CD4-positive, alpha-beta memory T cell (primary cell): ENCODE measurements at places on chromosomes 1 and 21. TPM values are rescaled to one million over a fixed set of nuclear protein-coding genes. Genes with fewer than 3 reads are reported as not detected.

Gene RNU1-2
- 3,866 TPM for total RNA-seq

Gene OR14K1
- not detected for total RNA-seq

Gene NLRP3
- total RNA-seq, result 13.8 TPM

Gene DIPK1A
- 14.5 TPM for total RNA-seq

Gene TMPRSS2
- total RNA-seq, result not detected

Gene ANGPTL1
- total RNA-seq, result not detected
